Ovary (tissue), 10 donors: ENCODE measurements at places on chromosomes 2 and 18. TPM values are rescaled to one million over a fixed set of nuclear protein-coding genes. Genes with fewer than 3 reads are reported as not detected.

Gene UGT1A5
- not detected for total RNA-seq

DNA sequence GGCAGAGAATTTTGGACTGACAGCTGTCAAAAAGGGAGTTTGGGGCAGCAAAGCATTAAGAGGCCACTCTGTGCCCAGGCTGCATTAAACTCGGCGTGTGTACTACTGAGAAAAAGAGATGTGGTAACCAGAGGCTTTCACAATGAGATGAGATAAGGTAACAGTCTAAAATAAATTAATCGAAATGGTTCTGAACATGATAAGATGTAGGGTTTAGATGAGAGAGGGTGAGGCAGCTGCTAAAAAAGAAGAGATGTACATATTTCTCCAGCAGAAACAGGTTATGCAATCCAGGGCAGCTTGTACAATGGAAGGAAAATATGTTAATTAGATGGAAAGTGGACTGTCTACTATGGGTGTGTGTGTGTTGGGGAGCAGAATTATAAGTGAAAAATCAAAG lies 39.2 kb upstream of the ACTR3 start:
- no peak for DNase-seq
- no peaks in the 10 kb centered on the region for H3K36me3 ChIP-seq
- H3K4me3 ChIP-seq = no peak overlapping the region
- H3K27ac ChIP-seq = no peak overlapping the region
- peaks cover 3% of the 10 kb centered on the region for H3K4me1 ChIP-seq

Gene C2orf72
- 0.12 TPM for total RNA-seq

DNA sequence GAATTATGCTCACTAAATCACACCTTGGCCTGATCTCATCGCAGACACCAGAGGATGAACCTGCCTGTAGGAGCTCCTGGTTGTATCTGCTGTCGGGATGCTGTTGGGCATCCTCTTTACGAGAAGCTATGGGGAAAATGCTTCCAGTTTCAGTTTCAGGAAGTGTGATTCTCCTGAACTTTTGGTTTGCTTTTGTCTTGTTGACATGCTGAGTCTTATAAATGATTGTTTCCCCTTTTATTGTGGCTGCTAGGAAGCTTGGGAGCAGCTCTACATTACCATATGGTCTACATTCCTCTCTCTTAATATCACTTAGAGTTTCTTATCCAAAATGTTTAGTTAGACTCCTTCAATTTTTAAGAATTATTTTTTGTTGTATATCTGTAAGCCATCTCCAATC lies 227.5 kb downstream of the MTX2 start:
- no peaks in the 10 kb centered on the region for H3K27me3 ChIP-seq
- no peak for DNase-seq
- peaks cover 4% of the 10 kb centered on the region for H3K4me1 ChIP-seq
- no peak overlapping the region for H3K27ac ChIP-seq
- no peak overlapping the region for H3K4me3 ChIP-seq

GRCh38 chr18:80105369-80106167 lies 3.5 kb upstream of the ADNP2 start:
- DNase-seq = no peak
- H3K36me3 ChIP-seq = no peaks in the 10 kb centered on the region
- no peak overlapping the region for H3K4me3 ChIP-seq
- H3K27me3 ChIP-seq = no peaks in the 10 kb centered on the region
- peaks cover 2% of the 10 kb centered on the region for H3K4me1 ChIP-seq

Gene UGT1A8
- total RNA-seq = not detected

DNA sequence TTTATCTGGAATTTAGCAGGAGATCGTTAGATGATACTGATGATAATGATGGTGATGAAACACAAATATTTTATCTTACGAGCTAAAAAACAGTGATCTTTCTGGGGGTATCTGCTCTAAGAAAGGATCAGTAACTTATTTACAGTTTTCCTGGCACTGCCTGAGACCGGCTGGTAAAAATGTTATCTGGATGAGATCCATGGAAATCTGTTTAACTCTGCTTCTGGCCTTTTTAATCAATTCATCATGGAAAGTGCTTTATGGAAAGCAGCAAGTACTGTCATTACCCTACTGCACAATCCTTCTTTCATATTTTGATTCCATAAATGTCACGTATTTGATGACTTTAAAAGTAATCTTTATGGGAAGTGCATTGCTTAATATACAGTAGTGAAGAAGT lies 612.7 kb upstream of the GCFC2 start:
- no peak for DNase-seq
- no peak overlapping the region for H3K4me3 ChIP-seq
- no peaks in the 10 kb centered on the region for H3K36me3 ChIP-seq
- no peak overlapping the region for H3K27ac ChIP-seq

GRCh38 chr2:30653847-30654246 lies 153.4 kb downstream of the CAPN13 start:
- DNase-seq = no peak
- no peaks in the 10 kb centered on the region for H3K36me3 ChIP-seq
- H3K4me1 ChIP-seq = no peaks in the 10 kb centered on the region
- H3K4me3 ChIP-seq = no peak overlapping the region

Gene TUBA3E
- total RNA-seq = not detected

Gene CPO
- 1.1 TPM for total RNA-seq

GRCh38 chr18:26386002-26386401 lies 159.8 kb downstream of the TAF4B start:
- H3K36me3 ChIP-seq = no peaks in the 10 kb centered on the region
- peaks cover 2% of the 10 kb centered on the region for H3K4me1 ChIP-seq
- peak overlapping the region; percentile 53 for H3K27ac ChIP-seq
- no peak for DNase-seq

- DNase-seq = no peak
- H3K27ac ChIP-seq = no peak overlapping the region
- no peak overlapping the region for H3K4me3 ChIP-seq
- H3K4me1 ChIP-seq = no peaks in the 10 kb centered on the region
- no peaks in the 10 kb centered on the region for H3K27me3 ChIP-seq
These were observed 4.7 kb downstream of the MGAT4A start for GRCh38 chr2:98726205-98726604.
